ENCODE measurements at places on chromosomes 2 and 18. TPM values are rescaled to one million over a fixed set of nuclear protein-coding genes. Genes with fewer than 3 reads are reported as not detected.
A peak's percentile ranks its signal among the peaks of the same experiment; 100 is the strongest.

DNA sequence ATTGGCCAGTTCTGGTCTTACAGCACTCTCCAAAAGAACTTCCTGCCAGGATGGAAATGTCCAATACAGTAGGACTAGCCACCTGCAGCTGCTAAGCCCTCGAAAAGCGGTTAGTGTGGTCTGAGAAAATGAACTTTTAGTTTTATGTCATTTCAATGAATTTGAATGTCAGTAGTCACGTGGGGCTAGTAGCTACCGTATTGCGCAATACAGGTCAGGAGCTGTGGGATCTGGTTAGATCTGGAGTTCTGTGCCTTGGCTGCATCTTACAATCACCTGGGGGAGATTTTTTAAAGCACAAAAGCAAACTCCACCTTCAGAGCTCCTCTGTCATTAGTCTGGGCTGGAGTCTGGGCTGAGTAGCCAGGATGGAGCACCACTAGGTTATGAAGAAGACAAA, 35.9 kb downstream of the C1QL2 start:
- no peaks in the 10 kb centered on the region for H3K4me1 ChIP-seq
- no peaks in the 10 kb centered on the region for H3K36me3 ChIP-seq
- H3K4me3 ChIP-seq, result no peak overlapping the region
- H3K27me3 ChIP-seq, result peaks cover 17% of the 10 kb centered on the region
- DNase-seq, result no peak

- H3K4me1 ChIP-seq, result no peaks in the 10 kb centered on the region
- no peak overlapping the region for H3K27ac ChIP-seq
- H3K27me3 ChIP-seq, result peaks cover 12% of the 10 kb centered on the region
- no peak for DNase-seq
- no peaks in the 10 kb centered on the region for H3K36me3 ChIP-seq
These were observed 128.0 kb upstream of the CCDC150 start for GRCh38 chr2:196511258-196512168.

DNA sequence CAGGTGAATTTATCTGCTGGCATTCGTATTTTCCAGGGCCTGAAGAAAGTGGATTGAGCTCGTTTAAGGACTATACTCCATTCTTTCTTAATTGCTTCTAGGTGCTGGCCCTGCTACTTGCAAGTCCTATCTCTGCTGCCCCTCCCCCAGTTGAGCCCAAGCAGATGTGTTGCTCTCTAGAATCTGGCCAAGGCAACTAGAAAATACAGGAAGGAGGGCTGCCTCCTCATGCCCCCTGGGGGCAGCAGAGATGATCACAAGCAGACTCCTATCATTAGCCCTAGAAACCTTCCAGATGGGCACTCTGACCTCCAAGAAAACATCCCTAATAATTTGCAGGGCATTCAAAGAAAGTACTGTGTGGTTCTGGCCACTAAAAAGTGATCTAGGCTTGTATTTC, 72.5 kb upstream of the CYP26B1 start:
- no peaks in the 10 kb centered on the region for H3K36me3 ChIP-seq
- no peak overlapping the region for H3K4me3 ChIP-seq
- no peaks in the 10 kb centered on the region for H3K4me1 ChIP-seq
- no peaks in the 10 kb centered on the region for H3K27me3 ChIP-seq

Gene ARHGAP25
- 49.5 TPM for total RNA-seq

DNA sequence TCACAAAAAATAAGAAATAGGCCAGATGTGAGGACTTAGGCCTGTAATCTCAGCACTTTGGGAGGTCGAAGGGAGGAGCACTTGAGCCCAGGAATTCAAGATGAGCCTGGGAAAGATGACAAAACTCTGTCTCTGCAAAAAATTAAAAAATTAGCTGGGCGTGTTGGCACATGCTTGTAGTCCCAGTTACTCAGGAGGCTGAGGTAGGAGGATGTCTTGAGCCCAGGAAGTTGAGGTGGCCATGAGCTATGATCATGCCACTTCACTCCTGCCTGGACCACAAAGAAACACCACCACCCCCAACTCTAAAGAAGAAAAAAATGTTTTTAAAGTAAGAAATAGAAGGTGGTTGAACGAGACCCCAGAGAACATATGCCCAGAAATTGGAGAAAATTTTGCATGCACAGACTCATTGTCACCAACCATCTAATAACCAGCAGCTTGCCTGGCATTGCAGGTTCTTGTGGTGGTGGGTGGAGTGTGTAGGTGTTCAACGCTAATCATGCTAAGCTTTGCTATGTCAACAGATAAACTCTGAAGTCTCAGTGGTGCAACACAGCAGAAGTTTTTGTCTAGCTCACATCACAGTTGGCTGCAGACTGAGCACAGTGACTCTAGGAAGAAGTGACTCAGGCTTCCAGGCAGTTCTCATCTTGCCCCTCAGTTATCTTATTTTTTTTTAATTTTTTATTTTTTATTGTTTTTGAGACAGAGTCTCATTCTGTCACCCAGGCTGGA, 18.6 kb downstream of the ARL4C start:
- H3K27ac ChIP-seq, result peak overlapping the region; percentile 43
- DNase-seq, result peak; percentile 58
- no peaks in the 10 kb centered on the region for H3K36me3 ChIP-seq
- no peaks in the 10 kb centered on the region for H3K27me3 ChIP-seq
- H3K4me3 ChIP-seq, result peak overlapping the region; percentile 47

- H3K4me1 ChIP-seq, result no peaks in the 10 kb centered on the region
- H3K27me3 ChIP-seq, result peaks cover 10% of the 10 kb centered on the region
- no peaks in the 10 kb centered on the region for H3K36me3 ChIP-seq
- DNase-seq, result no peak
- no peak overlapping the region for H3K4me3 ChIP-seq
These were observed 143.1 kb downstream of the INHBB start for GRCh38 chr2:120489023-120489422.

Gene MEP1B
- total RNA-seq, result not detected

- H3K27me3 ChIP-seq, result no peaks in the 10 kb centered on the region
- H3K27ac ChIP-seq, result peak overlapping the region; percentile 54
- no peaks in the 10 kb centered on the region for H3K36me3 ChIP-seq
- DNase-seq, result no peak
- peak overlapping the region; percentile 81 for H3K4me3 ChIP-seq
These were observed 27.2 kb upstream of the EML4 start for GRCh38 chr2:42141687-42142546.

- H3K27ac ChIP-seq, result peak overlapping the region; percentile 94
- H3K4me3 ChIP-seq, result peak overlapping the region; percentile 35
- DNase-seq, result peak; percentile 39
- H3K36me3 ChIP-seq, result no peaks in the 10 kb centered on the region
- peaks cover 6% of the 10 kb centered on the region for H3K27me3 ChIP-seq
- H3K4me1 ChIP-seq, result peaks cover 23% of the 10 kb centered on the region
These were observed 50.3 kb upstream of the TLK1 start for GRCh38 chr2:171210864-171211431.

- DNase-seq, result no peak
- no peaks in the 10 kb centered on the region for H3K36me3 ChIP-seq
- H3K27me3 ChIP-seq, result no peaks in the 10 kb centered on the region
- H3K4me3 ChIP-seq, result no peak overlapping the region
- no peak overlapping the region for H3K27ac ChIP-seq
- H3K4me1 ChIP-seq, result peaks cover 44% of the 10 kb centered on the region
These were observed 55.4 kb upstream of the CD28 start for GRCh38 chr2:203650860-203651613.

Gene CPLX4
- total RNA-seq, result not detected

DNA sequence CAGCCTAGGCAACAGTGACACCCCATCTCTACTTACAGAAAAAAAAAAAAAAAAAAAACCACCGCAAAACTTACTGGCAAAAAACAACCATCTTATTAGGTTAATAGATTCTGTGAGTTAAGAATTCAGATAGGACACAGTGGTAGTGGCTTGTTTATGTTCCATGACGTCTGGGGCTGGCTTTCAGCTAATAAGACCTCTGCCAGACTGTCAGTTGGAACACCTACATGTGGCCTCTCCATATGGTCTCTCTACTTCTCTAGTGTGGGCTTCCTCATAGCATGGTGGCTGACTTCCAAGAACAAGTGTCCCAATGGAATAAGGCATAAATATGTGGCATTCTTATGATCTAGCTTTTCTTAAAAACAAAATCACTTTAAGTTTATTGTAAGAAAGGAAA, 94.0 kb upstream of the OTX1 start:
- H3K4me1 ChIP-seq, result no peaks in the 10 kb centered on the region
- H3K4me3 ChIP-seq, result no peak overlapping the region
- DNase-seq, result no peak
- no peak overlapping the region for H3K27ac ChIP-seq
- no peaks in the 10 kb centered on the region for H3K36me3 ChIP-seq

- DNase-seq, result no peak
- no peak overlapping the region for H3K27ac ChIP-seq
- H3K4me1 ChIP-seq, result no peaks in the 10 kb centered on the region
These were observed 14.1 kb upstream of the GMPPA start for GRCh38 chr2:219484343-219485200.

GRCh38 chr2:161041356-161041755, 118.9 kb upstream of the TANK start:
- no peaks in the 10 kb centered on the region for H3K4me1 ChIP-seq
- H3K27me3 ChIP-seq, result peaks cover 21% of the 10 kb centered on the region
- no peak overlapping the region for H3K27ac ChIP-seq
- no peak for DNase-seq
- no peaks in the 10 kb centered on the region for H3K36me3 ChIP-seq

Data from activated T-cell treated with anti-CD3 and anti-CD28 coated beads, Interleukin-2, amount 50 U/mL, for 72 hours (primary cell).